Activated CD4-positive, alpha-beta T cell treated with anti-CD3 and anti-CD28 coated beads, Interleukin-2, Interleukin-6, amounts not matched to agents 100 ng/mL and 50 ng/mL, durations not matched to agents 16 hours and 8 hours (primary cell): ENCODE measurements at places on chromosomes 13 and 19.
A peak's percentile ranks its signal among the peaks of the same experiment; 100 is the strongest.

GRCh38 chr13:97411984-97412383 lies 22.0 kb upstream of the RAP2A start:
- no peak for DNase-seq

DNA sequence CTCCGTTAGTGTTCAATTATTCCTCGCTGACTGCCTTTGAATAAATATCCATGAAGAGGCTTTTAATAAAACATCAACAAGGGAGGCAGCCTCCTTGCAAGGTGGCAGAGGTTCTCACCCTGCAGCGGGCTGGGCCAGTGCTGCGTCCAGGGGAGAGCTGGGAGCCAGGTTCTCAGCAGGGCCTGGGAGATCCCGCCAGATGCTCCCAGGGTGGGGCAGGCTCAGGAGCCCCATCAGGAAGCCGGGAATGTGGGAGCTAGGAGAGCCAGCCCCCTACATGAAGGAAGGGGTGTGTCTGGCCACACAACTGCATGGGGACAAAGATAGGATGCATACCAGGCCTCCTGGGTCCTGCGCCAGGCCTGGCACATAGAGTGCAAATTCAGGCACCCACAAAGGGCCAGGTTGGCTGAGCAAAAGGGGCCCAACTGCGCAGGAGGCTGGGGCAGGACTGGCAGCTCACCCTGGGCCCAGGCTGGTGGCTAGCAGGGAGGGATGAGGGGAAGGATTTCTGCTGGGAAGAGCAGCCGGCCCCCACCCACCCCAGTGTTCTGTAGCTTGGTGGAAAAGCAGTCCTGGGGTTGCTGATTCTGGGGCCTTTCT lies 22.8 kb downstream of the VSTM2B start:
- DNase-seq: no peak

GRCh38 chr19:30235946-30236345 lies 136.2 kb upstream of the ZNF536 start:
- DNase-seq: no peak

DNA sequence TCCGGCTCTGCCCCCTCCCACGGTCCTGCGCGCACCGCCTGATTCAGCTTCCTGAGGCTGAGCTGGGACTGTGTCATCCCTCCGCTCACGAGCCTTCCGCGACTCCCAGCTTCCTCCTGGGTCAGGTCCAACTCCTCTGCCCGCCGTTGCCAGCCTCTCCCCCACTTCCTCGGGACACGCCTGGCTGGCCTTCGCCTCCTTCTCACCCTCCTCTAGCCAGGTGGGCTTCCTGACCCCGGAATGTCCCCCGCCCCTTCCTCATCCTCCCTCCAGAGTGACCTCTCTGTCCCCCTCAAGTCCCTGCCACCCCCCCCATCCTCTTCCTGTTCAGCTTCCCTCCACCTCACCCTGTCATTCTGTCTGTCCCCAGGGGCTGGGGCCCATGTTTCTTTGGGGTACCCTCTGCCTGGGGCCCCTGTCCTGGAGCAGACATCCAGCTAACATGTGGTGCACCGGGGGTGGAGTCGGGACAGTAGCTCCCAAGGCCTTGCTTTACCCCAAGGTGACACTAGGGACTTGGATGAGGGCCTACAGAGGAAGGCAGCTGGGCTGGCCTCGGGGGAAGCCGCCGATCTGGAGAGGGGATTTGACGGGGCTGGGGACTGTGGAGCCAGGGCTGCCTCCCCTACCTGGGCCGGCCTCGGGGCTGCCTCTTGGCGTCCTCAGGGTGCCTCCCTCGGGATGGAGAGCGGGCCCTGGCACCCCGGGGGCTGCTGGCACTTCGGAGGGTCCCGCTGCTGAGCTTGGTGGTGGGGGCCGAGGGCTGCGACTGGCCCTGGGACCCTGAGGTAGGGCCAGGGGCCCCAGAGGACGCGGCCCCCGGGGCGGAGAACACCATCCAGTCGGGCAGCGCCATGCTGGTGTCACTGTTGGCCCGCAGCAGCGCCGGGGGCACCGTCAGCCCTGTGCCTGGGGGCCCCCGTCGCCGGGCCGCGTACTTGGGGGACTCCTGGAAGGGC lies 16.5 kb downstream of the SHANK1 start:
- no peak for DNase-seq

- DNase-seq: no peak
Measured at GRCh38 chr19:45848922-45849321, 14.0 kb downstream of the SYMPK start.

- DNase-seq: no peak
Measured at GRCh38 chr13:26534036-26534726, 23.3 kb upstream of the WASF3 start.

- no peak for DNase-seq
Measured at GRCh38 chr13:25310891-25311290, 9.5 kb downstream of the NUP58 start.

DNA sequence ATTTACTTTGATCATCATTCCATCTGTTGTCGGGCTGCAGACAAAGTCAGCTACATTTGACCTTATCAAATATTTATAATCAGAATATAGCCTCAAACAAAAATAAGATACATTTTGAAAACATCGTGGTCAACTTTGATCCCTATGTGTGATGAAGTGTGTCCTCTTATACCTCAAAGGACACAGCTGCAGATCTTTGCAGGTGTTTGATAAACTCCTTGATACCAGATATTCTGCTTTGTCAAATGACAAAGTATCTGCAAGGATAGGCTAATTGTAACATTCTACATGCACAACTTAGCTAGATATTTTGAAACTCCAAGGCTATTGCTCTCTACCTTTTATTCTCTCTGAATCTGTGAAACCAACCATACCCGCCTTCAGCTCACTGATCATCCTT lies 44.0 kb downstream of the PHF11 start:
- no peak for DNase-seq

- no peak for DNase-seq
Measured at GRCh38 chr13:101567841-101568240, 115.4 kb downstream of the ITGBL1 start.

GRCh38 chr19:776549-776948 lies 20.7 kb upstream of the PTBP1 start:
- DNase-seq: no peak

DNA sequence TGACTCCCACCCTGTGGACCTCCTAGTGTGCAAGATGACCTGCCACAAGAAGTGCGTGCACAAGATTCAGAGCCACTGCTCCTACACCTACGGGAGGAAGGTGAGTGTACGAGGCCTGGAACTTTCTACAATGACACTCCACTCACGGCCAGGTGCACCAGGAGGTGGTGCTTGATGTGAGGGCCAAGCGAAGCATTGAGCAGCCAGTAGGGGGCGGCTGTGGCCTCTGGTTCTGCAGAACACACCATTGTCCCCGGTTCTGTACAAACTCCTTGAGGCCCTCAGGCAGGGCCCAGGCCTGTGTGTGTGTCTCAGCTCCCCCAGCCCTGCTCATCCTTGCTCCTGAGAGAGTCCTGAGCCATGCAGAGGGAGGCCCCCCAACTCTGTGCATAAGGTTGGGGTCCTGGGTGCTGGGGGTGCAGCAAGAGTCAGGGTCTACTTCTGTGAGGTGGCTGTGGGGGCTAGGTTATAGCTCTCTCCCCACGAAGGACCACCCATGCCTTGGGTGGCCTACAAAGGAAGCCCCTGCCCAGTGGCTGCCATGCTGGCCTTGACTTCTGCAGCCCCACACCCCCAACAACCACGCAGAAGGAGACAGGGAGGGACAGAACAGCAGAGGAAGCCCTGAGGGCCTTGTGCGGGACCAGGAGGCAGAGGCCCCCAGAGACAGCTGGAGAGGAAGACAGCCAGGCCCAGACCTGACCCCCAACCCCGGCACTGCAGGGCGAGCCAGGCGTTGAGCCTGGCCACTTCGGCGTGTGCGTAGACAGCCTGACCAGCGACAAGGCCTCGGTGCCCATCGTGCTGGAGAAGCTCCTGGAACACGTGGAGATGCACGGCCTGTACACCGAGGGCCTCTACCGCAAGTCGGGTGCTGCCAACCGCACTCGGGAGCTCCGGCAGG lies 9.7 kb upstream of the USE1 start:
- peak; percentile 60 for DNase-seq

- no peak for DNase-seq
Measured at GRCh38 chr13:114064450-114065140, 67.8 kb downstream of the RASA3 start.

GRCh38 chr19:46513461-46514236 lies 18.0 kb upstream of the PNMA8B start:
- peak; percentile 83 for DNase-seq

- peak; percentile 94 for DNase-seq
Measured at GRCh38 chr19:46717034-46717715, at the start of gene PRKD2. Gene PRKD2 (minus strand): TSS chr19:46717114. CDS start chr19:46716370, 744 bp downstream.

DNA sequence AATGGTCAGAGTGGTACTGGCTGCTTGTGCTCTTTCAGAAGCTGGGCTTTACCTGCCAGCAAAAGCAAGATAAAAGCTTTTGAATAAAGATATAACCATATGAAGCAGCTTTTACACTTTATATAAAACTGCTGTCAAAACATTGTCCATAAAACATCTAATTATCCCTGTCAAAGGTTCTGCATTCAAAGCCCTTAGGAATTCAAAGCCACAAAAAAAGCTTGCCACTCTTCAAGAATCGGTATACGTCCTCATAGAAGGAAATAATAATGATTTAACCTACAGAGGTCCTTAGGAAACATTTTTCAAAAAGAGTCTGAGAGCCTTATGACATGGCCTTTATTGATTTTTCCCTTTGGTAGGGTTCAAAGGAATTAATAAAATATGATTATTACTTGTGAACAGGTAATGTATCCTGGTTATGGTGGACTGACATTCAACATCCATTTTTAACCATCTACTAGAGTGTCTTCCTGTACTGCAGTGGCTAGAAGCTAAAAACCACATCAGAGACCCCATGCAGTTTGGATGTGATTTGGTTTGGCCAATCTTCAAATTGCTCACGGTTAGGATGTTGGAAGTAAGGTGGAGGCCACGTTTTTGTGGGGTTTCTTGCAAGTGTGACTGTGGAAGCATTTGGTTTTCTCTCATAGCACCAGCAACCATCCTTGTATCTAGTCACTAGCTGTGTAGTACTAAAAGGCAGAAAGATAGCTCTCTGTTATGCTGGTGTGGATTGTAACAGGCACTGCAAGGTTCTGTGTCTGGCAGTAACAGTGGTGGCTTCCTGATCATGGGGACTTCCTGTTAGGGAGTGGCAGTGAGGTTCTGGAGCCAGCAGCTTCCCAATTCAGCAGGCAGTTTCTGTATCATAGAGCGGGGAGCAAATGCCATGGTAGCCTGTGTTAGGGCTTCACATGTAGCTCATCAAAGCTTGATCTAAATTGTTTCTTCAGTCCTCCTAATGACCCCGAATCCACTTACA lies 441.5 kb downstream of the DIAPH3 start:
- DNase-seq: no peak

DNA sequence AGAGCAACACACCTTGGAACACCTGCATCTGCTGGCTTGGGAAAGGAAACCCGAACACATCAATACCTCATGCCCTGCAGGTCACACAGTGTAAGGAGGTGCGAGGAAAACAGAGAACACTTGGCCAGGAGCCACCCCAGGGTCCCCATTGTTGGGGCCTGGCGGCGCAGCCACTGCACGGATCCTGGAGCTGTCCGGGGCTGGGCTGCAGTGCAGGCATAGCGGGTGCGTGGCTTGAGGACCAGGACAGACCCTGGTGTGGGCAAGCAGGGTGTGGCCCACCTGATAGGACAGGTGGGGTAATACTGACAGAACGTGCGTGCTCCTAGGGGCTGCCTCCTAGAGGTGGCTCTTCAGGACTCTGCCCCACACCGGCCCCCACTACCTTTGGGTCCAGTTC lies 16.8 kb upstream of the TMEM160 start:
- no peak for DNase-seq

DNA sequence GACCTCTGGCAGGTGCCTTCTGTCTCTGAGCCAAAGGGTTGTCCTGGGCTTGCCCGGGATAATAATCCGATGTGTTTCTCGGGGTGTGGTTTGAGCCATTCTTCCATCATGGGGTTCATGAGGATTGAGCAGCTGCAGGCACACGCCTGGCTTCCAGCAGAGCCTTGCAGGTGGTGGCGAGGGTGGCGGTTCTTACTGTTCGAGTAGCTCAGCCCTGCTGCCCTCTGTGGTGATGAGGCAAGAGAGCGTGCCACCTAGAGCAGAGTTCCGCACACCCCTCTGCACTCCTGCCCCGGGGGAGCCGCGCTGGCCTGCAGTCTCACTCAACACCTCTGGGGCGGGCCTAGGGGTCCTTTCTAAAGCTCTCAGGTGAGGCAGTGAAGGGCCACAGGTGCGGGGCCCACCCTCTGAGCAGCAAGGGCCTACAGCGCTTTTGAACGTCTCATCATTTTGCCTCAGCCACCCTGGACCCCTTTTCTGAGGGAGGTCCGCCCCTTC lies 3.8 kb downstream of the SCN1B start:
- DNase-seq: no peak

DNA sequence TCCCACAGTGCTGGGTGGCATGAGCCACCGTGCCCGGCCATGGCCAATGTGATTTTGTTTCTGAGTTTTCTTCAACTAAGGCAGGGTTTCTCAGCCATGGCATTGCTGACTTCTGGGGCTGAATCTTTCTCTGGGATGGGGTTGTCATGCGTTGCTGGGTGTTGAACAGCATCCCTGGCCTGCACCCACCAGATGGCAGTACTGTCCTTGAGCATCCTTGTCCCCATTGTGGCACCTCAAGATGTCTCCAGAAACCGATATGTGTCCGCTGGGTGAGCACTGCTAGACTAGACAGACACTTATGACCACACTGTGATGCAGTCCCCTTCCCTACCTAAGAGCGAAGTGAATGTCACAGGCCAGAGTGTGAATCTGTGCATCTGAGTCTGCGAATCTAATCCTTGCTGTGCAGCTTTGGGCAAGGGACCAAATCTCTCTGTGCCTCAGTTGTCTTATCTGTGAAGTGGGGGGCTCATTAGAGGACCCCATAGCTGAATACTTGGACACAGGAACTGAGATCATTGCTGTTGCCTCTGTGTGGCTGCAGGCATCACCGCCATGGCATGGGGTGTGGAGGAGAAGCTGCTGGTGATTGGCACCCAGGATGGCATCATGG lies 50.3 kb upstream of the SIN3B start:
- DNase-seq: peak; percentile 45

GRCh38 chr19:979318-979741 lies 4.8 kb upstream of the WDR18 start:
- DNase-seq: no peak

DNA sequence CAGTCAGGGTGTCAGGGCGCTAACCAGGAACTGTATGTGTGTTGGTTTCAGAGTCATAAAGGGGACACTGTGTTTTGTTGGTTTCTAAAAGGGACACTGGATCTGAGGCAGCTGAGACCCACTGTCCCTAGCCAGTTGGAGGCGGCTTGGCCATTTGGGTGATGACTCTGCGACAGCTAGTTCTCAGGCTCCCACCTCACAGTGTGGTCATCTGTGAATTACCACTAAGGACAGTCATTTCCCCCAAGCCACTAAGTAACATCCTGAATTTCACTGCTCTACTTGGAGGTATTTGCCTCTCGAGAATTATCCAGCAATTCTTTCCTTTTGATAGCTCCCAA lies 51.5 kb downstream of the EPS15L1 start:
- DNase-seq: no peak

GRCh38 chr13:97215325-97215724 lies 6.8 kb upstream of the MBNL2 start:
- DNase-seq: peak; percentile 44

DNA sequence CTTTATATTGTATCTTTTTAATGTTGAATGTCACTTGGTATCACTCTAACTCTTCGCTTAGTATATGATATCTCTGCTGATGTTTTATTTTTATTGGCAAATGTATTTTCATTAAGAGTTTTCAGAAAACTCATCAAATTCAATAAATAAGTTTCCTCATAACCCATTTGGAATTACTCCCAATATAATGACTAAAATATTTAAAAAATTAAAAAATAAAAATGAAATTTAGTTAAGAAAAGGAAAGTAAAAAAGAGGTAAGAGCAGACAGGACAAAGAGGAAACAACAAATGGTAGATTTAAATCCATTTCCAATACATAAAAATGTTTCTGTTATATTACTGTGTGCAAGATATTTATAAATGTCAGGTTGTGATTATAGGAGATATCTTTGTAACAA lies 548.9 kb upstream of the SPRY2 start:
- DNase-seq: no peak
